Fibroblast of the conjunctiva (primary cell): ENCODE measurements at places on chromosomes 11 and 22.

DNA sequence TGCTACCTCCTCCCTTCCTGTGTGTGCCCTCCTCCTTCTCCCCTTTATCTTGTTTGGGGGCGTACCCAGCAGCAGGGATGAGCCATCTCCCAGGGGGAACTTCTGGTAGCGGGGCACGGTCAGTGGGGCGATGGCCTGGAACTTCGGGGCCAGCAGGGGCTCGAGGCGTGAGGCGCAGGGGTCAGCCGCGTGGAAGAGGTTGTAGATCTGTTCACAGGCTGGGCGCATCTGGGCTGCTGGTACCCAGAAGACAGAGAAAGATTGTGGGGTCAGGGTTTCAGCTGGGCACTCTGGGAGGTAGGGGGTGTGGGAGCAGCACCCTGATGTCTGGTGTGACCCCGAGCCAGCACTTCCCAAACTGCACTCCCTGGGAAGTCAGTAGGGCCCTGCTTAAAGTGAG lies 9.1 kb downstream of the PITPNM1 start:
- no peak for DNase-seq

DNA sequence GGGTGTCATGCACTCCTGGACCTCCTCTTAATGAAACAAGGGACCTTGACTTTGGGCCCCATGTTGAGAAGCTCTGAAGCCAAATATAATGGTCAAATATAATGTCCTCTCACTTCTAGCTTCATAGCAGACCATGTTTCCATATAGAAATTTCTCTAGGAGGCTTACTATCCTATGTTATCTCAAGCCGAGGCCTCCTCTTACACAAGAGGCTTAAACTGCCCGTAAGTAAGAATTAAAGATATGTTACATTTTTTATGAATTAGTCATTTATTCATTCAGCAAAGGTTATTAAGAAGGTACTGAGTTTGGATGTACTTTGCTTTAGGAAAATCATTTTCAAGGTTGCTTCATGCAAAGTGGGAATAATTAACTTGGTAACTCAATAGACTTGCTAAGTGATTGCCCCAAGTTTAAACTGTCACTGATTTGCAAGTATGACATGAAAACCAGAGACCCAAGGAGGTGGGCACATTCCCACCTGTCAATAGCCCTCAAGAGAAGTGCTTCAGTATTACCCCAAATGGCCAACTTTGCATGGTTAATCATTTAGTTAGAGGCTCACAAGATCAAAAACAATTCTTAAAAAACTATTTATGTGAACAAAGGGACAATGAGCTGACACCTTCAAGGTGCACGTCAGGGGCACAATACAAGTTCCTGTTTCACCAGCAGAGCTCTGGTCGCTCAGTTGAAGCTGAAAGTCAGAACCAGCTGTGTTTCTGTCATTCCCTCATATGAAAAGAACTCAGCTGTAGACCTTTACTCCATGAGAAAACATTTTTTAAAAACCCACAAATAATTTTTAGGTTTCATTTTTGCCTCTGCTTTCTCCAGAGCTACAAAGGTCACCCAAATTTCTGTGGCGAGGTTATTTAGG lies 20.9 kb downstream of the BDNF start:
- DNase-seq = no peak

DNA sequence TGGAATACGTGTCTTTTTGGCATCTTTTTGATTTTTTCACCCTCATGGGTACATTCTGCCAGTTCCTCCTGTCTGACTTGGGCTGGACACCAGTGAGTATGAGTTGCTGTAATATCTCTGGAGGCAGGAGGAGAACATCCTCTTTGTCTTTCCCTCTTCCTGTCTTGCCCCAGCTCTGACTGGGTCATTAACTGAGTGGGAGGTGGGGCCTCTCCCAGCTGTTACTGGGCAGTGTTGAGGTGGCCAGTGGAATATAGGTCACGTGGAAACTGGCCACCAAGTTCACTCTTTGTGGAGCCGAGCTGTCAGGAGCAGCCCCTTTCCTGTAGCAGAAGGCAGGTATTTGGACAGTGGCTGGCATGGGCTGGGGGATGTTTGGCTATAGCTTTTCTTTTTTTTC lies 2.2 kb downstream of the GLB1L2 start:
- no peak for DNase-seq

DNA sequence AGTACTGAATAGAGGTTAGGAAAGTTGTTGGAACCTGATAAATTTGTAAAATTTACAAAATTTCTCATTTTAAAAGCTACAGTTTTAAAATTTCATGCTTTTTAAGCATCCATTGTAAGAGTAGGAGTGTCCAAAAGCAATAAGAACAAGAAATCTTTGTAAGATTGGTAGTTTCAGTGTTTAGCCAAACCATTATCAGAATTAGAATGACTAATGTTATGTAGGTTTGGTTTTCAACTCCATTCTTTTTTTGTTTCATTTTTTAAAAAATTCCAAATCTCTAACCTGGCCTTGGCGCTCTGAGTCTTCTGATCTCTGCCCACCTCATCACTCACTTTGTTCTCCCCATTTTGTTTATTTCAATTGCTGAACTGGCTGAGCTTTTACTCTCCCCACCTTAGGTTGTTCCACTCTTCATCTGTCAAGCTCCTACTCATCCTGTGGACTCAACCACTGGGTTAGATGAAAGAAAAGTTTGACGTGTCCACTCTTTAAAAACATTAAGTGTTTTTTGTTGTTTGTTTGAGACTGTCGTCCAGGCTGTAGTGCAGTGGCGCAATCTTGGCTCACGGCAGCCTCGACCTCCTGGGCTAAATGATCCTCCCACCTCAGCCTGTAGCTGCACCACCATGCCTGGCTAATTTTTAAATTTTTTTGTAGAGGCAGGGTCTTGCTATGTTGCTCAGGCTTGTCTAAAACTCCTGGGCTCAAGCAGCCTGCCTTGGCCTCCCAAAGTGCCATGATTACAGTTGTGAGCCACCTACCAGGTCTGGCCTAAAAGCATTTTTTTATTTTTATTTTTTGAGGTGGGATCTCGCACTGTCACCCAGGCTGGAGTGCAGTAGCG lies 14.0 kb downstream of the EP300 start:
- DNase-seq = no peak

- DNase-seq = no peak
These were observed 32.7 kb upstream of the ALX4 start for GRCh38 chr11:44342616-44343015.

GRCh38 chr11:64878223-64878493 lies 263 bp downstream of the EHD1 start:
- DNase-seq = no peak

DNA sequence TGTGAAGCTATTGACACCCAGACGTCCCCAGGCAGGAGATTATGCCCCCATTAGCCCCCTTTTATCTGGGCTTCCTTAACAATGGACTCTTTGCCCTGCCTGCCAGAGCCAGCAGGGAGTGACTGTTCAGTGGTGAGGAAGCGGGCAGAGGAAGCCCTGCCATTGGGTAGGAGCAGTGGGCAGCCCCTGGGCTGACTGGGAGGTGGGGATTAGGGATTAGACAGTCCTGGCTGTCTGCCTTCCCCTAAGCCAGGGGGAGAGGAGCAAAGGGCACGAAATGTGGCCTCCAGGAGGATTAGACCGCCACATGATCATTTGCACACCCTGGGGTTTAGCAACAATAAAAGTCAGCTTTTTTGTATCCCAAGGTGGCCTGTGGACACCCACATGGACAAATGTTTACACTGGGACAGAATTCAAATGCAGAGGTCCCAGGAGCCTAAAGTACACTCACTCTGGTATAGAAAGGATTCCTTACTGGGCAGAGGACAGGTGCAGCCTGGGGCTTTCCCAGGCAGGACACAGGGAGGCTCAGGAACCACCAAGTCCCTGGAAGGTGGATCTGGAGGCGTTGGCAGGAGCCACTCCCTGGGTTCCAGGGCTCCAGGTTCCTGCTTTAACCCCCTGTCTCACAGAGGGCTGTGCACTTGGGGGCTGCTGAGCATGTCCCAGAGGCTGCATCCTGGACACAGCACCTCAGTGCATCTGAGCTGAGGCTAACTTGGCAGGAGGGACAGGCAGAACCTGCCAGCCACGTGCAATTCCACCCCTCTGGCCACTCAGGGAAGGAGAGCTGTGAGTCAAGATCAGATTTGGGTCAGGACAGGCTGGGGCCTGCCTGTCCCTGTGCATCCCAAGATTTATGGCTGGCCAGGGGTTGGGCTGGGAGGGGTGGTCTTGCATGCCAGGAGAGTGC lies 2.1 kb downstream of the PNPLA3 start:
- no peak for DNase-seq

DNA sequence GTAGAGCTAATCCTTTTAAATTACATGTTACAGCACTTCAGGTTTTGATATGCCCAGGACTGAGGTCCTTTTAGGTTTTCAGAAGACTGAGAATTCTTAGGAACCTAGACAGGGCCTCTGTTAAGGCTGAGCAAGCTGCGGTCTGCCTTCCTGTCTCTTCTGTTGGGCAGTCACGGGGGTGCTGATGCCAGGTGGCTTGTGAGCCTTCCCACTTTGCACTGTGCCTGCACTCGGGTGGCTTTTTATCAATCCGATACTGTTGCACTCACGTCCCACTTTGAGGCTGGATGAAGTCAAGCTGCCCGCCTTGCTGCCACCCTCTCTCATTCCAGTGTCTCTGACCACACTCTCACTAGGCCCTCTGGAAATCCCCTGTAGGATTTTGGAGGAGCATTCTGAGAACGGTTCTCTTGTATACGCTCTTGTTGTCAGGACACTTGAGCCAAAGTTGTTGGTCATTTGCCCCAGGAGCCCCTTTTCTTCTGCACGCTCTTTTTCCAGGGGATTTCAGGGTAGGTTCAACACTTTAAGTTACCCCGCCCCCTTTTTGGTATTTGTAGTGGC lies 141.8 kb downstream of the TEAD1 start:
- DNase-seq = no peak

- peak; percentile 21 for DNase-seq
These were observed 12.0 kb downstream of the CSTPP1 start for GRCh38 chr11:46948378-46949131.

GRCh38 chr11:116107229-116107628 lies 603.0 kb upstream of the CADM1 start:
- no peak for DNase-seq

DNA sequence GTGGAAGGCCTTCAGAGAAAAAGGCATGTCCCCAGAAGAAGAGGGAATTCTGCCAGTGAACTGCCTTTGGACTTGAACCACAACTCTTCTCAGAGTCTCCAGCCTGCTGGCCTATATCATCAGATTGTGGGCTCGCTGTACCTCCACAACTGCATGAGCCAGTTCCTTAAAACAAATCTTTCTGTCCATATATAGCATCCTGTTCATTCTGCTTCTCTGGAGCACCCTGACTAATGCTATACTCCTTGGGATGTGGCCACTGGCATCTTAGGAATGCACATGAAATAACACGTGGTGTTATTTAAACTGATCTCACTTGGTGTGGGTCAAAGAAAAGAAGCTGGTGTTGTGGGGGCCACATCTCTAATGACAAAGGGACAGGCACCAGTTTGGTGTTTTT lies 58.3 kb upstream of the VSTM5 start:
- DNase-seq = peak; percentile 16

GRCh38 chr11:65766535-65766934 lies 14.2 kb downstream of the AP5B1 start:
- DNase-seq = no peak

- DNase-seq = no peak
These were observed 21.3 kb upstream of the MUC5B start for GRCh38 chr11:1201395-1202153.

DNA sequence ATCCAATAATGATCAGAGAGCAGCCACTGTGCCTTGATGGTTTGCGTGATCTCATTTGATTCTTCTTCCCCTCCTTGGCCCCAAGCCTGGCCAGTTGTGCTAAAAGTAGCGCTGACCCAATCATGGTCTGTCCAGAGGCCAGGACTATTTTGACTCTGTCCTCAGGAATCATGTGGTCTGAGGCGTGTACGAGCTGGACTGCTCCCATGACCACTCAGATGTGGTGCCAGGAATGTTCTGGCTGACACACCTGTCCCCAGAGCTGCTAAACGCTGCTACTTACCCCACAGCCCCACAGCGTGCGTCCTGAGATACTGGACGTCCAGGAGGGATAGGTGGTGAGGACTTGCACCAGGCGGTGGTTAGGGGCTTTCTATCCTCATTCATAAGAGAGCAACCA lies 70.5 kb downstream of the FEZ1 start:
- DNase-seq = no peak

DNA sequence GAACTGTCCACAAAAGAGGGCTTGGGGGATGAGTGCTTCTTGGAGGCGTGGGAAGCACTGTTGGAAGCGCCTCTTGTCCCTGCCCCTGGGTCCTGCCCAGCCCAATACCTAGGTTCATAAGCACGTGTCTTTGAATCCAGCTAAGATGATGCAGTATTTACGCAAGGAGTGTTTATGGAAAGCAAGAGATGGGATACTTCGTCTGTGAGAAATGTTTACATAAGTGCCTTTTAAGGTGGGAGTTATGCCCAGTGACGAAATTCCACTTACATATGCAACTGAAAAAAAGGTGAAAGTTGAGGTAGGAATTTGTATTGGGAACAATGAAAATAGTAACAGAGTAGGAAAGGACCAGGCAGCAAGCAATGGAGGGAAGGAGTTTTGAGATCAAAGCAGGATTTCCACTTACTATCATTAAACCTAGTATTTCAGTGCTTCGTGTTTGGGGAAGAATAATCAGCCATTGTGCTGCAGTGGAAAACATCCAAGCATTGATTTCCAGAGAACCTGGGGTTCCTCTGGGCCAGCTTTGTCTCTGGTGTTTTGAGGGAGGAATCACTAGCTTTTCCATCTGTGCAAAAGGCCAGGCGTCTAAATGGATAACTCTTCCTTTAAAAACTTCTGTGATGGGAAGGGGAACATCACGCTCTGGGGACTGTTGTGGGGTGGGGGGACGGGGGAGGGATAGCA lies 115.3 kb upstream of the TTC12 start:
- DNase-seq = no peak

DNA sequence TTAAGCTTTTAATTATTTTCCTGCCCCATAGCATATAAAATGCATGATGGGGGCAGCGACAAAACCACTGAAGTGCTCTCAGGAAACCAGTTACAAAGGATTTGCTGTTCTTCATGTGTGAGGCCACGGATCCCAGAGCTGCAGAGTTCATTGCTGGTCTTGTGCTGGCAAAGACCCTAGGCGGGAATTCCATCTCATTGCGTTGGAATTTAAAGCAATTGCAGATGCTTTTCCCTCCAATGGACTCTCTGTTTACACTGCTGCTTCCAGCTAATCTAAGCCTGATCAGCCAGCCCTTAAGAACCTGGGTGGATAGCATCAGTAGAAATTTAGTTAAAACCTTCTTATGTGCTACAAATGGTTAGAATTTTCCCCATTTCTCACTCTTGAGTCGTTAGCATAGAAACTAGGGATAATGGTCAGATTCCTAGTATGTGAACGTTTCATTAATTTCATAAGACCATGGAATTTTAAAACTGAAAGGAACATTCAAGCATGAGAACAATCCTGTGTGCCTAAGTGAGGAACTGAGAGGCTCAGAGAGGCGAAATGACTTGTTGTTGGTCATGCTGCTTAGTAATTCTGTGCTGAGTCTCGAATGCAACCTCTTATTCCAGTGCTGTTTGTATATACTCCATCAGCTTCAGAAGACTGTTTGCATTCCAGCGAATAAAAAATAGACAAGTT lies 36.1 kb upstream of the ADSL start:
- peak; percentile 86 for DNase-seq

GRCh38 chr11:22263613-22264012 lies 70.7 kb downstream of the ANO5 start:
- DNase-seq = no peak

- no peak for DNase-seq
These were observed 789 bp downstream of the RPS13 start for GRCh38 chr11:17076517-17077239.
